ENCODE measurements at places on chromosomes 13 and 19.

DNA sequence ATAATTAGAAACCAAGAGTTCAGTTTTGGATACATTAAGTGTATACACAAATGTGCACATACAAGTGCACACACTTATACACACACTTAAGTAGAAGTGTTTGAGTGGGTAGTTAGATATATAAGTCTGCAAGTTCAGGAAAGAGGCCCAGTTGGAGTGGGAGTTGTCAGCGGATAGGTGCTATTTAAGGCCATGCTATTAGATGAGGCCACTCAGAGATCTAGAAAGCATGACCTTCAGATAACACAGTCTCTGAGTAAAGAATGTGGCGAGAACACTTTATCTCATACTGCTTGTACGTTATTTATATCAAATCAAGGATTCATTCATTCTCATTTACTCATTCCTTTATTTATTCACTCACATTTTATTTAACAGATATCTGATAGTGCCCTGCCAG is 206.2 kb downstream of the POSTN start:
- DNase-seq = no peak

DNA sequence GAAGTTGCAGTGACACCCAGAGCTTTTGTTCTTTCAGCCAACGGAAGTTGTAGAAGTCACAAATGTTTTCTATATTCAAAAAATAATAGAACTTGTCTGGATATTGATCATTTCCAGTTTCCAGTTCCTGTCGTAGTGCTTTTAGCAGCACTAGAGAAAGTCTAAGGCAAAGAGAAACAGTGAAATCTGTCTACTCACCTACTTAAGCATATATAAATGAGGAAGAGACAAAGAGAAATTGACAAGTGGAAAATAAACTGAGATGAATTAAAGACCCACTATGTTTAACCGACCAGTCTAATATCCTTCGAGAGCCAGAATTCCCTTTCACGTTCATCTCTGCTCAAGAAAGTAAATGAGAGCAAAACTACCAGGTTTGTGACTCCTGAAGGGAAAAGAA is 36.7 kb downstream of the DACH1 start:
- no peak for DNase-seq

DNA sequence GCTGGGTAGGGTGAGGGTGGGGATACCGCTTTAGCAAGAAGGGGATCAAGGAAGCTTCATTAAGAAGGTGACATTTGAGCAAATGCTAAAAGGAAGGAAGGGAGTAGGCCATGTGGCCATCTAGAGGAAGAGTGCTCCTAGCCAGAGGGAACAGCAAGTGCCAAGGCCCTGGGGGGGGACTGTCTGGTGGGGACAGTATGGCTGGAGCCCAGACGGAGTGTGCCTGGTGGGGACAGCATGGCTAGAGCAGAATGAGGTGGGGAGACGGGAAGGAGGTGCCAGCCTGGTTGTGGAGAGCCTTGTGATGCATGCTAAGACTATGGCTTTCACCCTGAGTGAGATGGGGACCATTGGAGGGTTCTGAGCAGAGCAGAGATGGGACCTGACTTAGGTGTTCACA is 2.1 kb upstream of the TGFB1 start:
- DNase-seq = no peak

DNA sequence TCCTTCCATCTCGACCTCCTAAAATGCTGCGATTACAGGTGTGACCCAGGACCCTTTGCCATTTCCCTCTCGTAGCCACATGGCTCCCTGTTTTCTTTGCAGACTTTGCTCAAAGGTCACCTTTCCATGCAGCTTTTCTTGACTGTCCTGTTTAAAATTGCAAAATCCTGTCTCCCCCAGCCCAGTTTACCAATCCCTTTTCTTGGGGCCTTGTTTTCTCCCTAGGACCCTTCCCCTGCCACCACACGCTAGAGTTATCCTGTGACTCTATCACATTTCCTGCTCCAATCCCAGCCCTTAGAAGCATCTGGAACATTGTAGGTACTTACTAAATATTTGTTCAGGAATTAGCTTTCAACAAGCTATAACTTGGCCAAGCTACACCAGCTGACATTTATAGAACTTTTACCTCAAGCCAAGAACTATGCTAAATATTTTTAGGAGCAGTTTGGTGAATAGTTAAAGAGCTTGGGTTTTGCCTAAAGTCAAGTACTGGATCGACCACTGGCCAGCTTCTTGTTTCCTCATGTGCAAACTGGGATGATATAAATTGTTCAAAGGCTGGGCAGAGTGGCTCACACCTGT is 9.1 kb upstream of the SERTAD3 start:
- no peak for DNase-seq

DNA sequence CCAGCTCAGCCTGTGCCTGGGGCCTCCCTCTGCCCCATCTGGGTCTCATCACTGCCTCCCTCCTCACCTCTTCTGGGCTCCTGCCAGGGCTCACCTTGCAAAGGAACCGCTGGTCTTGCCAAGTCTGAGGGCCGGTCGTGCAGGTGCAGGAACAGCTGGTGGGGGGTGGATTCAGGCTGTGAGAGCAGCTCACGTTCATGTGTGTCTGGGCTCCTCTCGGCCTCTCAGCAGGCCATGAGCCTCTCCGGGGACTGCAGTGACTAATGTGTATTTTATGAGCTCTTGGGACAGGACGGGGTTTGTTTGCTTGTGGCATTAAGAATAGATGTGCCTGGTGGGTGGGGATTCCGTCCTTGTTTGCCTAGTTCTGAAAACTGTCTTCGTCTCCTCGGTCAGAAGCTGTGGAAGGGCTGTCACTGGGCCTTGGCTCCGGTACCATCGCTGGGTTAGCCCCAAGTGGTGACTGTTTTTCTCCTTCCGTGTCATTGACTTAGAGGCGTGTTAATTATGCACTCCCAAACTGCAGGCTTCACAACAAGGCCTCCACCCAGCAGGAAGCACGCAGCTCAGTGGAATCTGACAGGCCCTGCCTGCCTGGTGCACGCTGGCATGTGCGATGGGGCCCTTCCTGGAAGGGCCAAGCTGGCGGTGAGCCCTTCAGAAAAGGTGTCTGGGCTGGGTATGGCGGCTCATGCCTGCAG is 77.6 kb downstream of the KDM4B start:
- DNase-seq = no peak

GRCh38 chr13:27034678-27035111 is 136.9 kb downstream of the USP12 start:
- DNase-seq = no peak

DNA sequence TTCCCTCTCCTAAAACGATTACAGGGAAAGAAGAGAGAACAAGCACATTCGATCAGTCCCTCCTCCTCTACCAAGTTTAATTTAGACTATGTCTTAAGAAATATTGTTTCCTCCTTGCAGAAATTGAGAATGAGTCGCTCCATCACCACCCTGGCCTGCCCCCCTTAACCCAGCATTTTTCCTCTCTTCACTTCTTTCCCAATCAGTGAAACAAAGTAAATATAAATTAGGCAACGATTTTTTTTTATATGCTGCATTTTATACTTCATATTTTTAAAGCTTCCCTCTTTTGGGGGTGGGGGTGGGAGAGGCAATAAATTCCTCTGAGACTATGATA is 300.0 kb downstream of the SPRY2 start:
- DNase-seq = no peak

Measured in amniotic stem cell (primary cell).